ENCODE measurements at places on chromosomes 11 and 22.

DNA sequence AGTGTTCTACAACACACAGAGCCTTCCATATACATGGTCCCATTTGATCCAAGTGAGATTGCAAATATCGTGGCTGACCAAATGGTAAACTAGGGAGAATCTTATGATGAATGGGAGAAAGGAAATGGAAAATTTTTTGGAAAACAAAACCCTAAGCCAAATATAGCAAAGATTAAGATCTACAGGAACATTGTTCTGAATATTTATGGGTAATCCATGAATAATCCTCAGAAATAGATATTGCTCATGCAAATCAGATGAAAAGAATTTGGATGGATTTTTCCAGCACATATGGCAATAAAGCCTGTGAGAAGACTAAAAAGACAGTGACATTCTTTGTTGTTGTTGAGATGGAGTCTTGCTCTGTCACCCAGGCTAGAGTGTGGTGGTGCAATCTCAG is 21.7 kb upstream of the PRDM10 start:
- DNase-seq, result no peak

- DNase-seq, result no peak
Observed at GRCh38 chr22:20083157-20083890, 3.3 kb downstream of the DGCR8 start.

- peak; percentile 49 for DNase-seq
Observed at GRCh38 chr11:122796128-122796717, 42.1 kb upstream of the CRTAM start.

DNA sequence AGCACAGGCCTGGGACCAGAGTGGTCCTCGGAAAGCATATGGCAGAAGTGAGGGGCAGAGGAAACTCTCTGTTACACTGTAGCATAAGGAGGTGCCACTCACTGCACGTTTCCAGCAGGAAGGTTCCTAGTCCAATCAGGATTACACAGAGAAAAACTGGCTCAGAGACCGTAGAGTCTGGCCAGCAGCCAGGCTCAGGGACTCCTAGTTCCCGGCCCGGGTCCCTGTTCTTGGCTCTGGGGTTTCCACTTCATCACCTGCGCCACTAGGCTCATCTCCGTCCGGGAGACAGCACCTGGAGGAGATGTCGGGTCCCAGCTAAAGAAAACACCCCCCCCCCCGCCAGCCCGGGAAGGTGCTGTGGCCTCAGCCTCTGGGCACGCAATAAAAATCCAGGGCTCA is 1.1 kb downstream of the TTLL12 start:
- DNase-seq, result no peak

- no peak for DNase-seq
Observed at GRCh38 chr22:29478326-29479276, 1.4 kb upstream of the NEFH start.

DNA sequence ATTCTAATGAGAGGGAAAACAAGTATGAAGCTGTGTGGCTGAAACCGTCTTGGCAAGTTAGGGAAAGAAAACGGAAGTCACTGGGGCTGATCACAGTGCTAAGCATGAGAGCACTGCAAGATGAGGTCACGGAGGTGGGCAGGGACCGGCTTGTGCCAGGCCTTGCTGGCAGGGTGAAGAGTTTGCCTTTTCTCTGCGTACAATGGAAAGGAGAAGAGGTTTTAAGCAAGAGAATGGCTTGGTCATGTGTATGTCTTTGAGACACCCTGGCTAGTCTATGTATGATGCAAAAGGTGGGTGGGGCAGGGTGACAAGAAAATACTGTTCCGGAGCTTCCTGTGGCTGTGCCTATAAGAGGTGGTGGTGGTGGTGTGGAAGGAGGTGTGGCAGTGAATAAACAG is 567.9 kb downstream of the NTM start:
- no peak for DNase-seq

- DNase-seq, result no peak
Observed at GRCh38 chr11:43756575-43756974, 76.0 kb downstream of the HSD17B12 start.

GRCh38 chr11:57668434-57668782 is 494 bp downstream of the ZDHHC5 start:
- DNase-seq, result no peak

GRCh38 chr11:33000181-33000580 is 15.5 kb upstream of the DEPDC7 start:
- DNase-seq, result no peak

- DNase-seq, result no peak
Observed at GRCh38 chr11:126340960-126341606, 14.4 kb upstream of the ST3GAL4 start.

- DNase-seq, result no peak
Observed at GRCh38 chr22:24810043-24810749, 4.2 kb downstream of the SGSM1 start.

- DNase-seq, result no peak
Observed at GRCh38 chr11:76935042-76935441, 74.3 kb downstream of the ACER3 start.

DNA sequence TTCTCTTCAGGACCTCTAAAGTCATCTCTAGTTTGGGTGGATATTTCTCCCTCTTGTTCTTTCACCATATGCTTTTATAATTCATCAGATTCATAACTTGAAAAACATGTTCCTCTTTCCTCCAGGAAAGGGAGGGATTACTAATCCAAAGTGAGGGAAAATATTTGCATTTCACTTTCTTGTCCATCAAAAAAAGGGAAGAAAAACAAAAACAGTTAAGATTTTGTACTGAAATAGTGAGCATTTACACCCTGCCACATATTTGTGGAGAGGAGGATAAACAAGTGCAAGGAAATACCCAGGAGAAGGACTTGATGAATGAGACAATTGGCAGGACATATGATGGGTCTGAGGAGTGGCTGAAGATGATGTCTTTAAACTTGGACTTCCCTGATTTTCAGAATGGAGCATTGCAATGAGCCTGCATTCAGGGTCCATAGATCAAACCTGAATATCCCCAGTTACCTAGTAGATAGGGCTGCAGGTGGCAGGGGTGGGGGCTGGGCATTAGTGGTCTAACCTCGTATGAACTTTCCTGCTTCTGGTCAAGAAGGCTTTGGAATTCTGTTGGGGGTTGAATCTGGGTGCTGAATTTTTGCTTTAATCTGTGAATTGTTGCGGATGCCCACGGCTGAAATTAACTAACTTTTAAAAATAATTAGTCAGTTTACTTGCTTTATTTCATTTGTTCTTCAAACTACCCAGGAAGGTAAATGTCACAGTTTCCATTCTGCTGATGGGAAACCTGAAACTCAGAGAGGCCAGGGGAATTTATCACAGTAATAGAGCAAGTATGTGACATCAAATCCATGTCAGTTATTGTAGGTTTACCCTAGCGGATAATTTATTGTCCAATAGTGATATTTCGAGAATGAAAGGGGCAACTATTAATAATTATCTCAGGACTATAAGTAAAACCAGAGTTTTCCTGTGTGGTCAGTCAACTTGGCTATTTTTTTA is 36.9 kb upstream of the TMEM123 start:
- DNase-seq, result no peak

- no peak for DNase-seq
Observed at GRCh38 chr22:38413085-38414008, 41.7 kb downstream of the KCNJ4 start.

- no peak for DNase-seq
Observed at GRCh38 chr22:40535642-40536041, 100.9 kb downstream of the MRTFA start.

DNA sequence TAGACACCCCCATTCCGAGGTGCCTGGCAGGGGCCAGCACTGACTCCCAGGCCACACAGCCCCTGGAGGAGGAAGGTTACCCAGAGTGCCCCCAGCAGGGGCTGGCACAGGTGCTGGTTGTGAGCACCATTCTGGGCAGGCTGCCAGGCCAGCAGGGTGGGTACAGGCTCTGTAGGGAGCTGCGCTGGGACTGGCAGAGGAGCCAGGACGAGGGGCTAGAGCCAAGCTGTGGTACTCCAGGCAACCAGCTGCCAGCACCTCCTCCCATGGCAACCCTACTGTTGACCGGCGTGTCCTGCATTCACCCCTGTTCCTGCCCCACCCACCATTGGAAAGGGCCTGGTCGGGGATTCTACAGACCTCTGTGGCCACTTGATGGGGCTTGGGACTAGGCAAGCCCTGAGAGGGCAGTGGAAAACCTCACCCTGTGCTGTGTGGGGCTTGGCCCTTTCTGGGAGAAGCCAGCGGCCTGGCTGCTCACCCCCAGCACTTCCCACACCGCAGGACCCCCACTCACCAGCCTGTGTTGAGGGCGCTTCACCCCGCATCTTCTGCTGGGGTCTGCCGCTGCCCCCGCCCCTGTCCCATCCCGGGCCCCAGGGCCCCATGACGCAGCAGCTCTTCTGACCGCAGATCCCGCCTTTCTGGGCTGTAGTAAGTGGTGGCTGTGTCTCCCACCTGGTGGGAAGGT is 1.9 kb downstream of the CLDN5 start:
- no peak for DNase-seq

DNA sequence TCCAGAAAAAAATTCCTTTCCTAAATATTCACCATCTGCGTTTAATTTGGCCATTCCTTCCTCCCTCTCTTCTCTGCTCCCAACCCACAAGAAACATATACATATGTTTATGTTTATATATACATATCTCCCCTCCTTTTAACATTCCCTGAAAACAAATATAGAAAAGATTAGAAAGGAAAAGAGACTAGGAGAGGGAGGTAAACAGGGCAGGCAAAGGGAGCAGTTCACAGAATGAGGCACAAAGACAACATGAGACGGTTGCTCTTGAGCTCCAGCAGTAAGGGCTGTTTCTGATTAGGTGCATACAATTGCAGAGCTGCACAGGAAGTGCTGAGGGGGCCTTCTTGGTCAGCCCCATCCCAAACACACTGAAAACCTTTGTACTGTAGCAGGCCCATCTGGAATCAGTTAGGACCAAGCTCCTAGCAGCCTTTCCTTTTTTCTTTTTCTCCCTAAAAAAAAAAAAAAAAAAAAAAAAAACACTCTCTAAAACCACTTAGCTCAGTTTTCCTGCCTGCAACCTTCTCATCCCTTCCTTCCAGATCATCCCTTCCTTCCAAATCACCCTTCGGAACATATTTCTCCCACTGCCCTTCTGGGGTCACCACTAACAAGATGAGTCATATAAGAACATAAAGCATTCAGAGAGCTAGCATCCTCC is 57.0 kb downstream of the RBFOX2 start:
- no peak for DNase-seq

DNA sequence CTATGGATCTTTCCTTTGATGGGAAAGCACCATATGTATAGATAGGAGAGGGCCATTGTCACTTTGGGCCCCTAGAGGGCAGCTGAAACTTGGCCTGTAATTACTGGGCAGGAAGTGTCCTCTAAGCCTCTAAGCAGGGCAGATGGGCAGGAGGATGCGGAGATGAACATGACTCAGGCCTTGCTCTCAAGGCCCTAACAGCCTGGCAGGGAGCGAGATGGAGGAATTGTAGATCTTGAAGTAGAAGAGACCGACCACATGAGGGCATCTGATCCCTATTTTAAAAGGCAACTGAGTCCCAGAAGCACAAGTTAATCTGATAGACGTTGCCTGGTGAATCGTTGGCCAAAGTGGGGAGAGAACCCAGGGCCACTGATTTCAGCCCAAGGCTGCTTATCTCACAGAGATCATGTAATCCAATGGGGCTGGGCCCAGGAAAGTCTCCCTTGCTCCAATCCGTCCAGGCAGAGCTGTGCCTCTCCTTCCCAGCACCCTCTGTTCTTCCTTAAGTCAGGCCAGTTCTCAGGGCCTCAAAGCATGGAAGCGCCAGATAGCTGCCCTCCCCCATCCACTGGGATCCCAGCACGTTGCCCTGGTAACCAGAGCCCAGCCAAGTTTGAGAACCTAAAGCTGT is 2.5 kb upstream of the SEPTIN3 start:
- no peak for DNase-seq

- no peak for DNase-seq
Observed at GRCh38 chr11:102121329-102121728, 11.1 kb downstream of the YAP1 start.

DNA sequence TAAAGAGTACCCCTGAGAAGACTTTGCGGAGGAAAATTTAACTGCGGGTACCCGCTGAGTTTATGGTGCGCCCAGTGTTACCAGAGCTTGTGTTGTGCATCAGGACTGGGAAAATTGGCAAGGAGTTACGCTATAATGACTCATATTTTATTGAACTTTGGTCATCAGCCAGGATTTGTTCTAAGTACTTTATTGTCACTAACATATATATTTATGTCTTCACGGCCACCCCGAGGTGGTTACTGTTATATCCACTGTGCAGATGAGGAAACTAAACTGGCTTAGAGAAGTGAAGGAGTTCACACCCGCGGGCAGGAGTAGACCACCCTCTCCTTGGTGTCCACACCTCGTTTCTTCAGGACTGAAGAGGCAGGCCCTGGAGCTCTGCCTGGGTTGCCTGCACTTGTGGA is 667 bp downstream of the ACCS start:
- DNase-seq, result no peak

DNA sequence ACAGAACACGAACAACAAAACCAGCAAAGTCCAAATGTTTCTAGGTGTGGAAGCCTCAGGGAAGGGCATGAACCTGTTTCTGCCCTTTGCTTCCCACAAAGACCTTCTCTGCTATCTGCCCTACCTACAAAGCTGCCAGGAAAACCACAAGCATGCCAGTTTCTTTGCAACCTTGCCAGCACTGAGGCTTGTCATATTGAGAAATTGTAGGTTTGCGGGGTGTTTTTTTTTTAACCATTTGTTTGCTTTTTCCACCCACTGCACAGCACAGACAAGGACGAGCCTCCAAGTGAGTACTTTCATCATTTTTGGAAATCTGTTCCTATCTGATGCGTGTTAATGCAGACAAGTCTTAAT is 12.8 kb downstream of the PARVG start:
- no peak for DNase-seq
